ENCODE measurements at places on chromosomes 6 and 20.

DNA sequence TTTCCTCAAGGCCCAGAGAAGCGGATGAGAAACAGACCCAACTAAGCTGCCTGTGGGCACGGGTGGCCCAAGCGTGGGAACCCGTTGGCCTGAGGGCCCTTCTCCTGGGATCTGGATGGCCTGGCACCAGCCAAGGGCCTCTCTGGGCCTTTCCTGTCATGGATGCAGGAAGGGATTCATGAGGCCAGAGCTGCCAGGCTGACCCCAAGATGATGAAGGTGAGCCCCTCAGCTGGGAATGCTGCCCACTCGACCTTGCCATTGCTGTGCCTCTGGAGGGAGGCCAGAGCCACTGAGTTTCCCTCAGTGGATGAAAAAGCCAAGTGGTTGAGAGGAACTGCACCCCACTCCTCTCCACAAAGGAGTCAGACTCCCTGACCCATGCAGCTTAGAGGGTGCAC is 171.2 kb downstream of the VEGFA start:
- H3K4me1 ChIP-seq: no peaks in the 10 kb centered on the region
- no peak overlapping the region for H3K27ac ChIP-seq
- no peaks in the 10 kb centered on the region for H3K36me3 ChIP-seq
- H3K27me3 ChIP-seq: no peaks in the 10 kb centered on the region
- no peak overlapping the region for H3K4me3 ChIP-seq

DNA sequence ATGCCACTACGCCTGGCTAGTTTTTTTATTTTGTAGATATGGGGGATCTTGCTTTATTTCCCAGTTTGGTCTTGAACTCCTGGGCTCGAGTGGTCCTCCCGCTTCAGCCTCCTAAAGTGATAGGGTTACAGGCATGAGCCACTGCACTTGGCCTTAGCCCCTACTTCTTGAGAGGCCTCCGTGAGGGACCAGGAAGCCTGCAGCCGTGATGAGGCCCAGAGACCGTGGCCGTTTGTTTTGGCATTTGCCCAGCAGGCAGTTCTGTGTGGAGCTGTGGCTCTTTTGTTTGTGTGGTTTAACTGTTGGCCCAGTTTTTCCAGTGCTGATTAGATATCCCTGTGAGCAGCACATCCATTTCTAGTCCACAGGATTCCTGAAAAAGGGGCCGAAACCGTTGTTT is 39.8 kb downstream of the SRSF3 start:
- H3K27me3 ChIP-seq: no peaks in the 10 kb centered on the region
- H3K4me1 ChIP-seq: peaks cover 14% of the 10 kb centered on the region

DNA sequence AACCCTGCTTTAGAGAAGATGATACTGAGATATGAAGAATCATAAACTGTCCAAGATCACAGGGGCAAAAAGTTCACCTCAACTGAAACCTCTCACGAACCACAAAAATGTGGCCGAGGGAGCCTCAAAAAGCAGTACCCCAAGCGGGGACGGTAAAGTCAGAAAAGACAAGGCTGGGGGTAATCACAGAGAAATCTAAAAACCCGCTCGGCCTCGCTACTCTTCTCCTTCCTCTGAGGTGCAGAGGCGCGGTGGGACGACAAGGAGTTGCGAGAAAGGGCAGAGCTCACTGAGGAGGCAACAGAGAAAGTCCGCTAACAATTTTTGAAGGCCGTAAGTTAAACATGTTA is 356 bp upstream of the IRAK1BP1 start:
- DNase-seq: no peak
- H3K4me3 ChIP-seq: peak overlapping the region; percentile 84

DNA sequence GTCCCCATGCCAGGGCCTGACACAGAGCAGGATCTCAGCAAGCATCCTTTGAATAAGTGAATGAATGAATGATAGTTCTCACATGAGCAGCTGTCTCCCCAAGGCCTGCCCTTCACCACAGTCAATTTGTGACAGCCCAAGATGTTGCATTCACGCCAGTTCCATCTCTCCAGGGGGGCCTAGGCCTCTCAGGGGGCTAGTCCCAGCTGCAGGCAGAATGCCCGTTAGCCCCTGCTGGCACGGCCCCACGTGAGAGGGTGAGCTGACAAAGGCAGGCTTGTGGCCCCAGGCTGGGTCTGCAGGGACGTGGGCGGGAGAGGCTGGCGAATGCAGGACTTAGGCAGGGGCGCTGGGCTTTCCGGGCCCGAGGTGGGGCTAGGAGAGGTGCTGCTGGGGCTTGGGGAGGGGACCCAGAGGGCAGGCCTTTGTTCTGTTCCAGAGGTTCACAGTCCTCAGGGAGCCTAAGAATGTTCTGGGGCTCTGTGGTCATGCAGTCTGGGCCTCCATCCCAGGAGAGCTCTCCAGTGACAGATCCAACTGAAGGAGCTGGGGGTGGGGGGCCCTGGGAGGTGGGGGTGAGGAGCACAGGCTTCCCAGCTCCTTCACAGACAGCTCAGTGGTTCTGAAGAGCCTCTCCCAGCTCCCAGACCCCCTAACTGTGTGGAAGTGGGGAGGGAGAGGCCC is 30.5 kb upstream of the TLDC2 start:
- no peaks in the 10 kb centered on the region for H3K36me3 ChIP-seq
- H3K4me1 ChIP-seq: peaks cover 34% of the 10 kb centered on the region
- H3K27ac ChIP-seq: peak overlapping the region; percentile 85
- H3K27me3 ChIP-seq: no peaks in the 10 kb centered on the region
- no peak for DNase-seq

- H3K36me3 ChIP-seq: no peaks in the 10 kb centered on the region
- H3K27me3 ChIP-seq: no peaks in the 10 kb centered on the region
- no peak overlapping the region for H3K27ac ChIP-seq
- DNase-seq: no peak
These were observed 67.9 kb downstream of the GMPR start for GRCh38 chr6:16306334-16306733.

- H3K36me3 ChIP-seq: no peaks in the 10 kb centered on the region
- no peak within 1 kb of the TSS for H3K27ac ChIP-seq
- no peak for DNase-seq
- no peak within 1 kb of the TSS for H3K4me3 ChIP-seq
- H3K4me1 ChIP-seq: no peaks in the 10 kb centered on the region
These were observed at the start of gene CST8 for GRCh38 chr20:23490817-23491216. Gene CST8 (plus strand): TSS chr20:23491117. CDS start chr20:23491668, 551 bp downstream.

DNA sequence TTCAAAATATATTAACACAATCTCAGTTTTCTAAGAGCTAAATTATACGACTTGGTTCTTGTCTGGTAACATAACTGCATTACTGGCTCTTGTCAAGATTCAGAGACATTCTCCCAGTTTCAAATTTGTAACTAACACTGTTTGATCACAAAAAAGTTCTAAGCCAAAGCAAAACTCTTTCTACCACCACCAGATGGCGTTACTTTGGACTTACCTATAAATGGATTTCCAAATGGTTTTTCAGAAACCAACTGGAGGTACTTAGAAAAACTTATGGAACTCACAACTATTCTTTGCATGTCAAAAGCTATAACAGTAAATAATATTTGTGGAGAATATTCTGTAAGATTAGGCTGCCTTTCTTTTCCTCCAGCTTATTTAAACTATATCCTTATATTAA is 34.2 kb upstream of the GFRAL start:
- DNase-seq: no peak
- H3K4me1 ChIP-seq: no peaks in the 10 kb centered on the region
- H3K27me3 ChIP-seq: no peaks in the 10 kb centered on the region

DNA sequence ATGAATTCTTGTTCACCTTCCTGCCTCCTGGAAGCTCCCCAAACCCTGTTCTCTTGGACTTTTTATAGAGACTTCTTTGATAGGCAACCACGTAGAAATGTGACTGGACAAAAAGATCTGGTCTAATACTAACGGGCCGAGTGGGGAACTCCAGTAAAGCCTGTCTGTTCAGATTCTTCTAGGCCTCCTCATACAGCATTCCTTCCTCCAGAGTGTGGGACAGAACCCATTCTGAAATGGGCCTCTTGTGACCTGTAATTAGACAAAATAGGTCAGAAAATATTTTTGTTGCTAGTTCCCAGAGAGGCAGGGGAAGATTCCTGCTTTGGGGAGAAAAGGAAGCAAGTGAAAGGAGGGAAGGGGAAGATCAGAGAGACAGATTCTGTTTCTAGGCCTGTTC is 374.3 kb downstream of the CDH26 start:
- no peak for DNase-seq
- no peaks in the 10 kb centered on the region for H3K36me3 ChIP-seq
- H3K27ac ChIP-seq: no peak overlapping the region
- no peaks in the 10 kb centered on the region for H3K27me3 ChIP-seq
- H3K4me3 ChIP-seq: no peak overlapping the region

GRCh38 chr6:116467096-116467495 is 5.9 kb downstream of the CALHM6 start:
- no peaks in the 10 kb centered on the region for H3K4me1 ChIP-seq
- no peak overlapping the region for H3K27ac ChIP-seq
- DNase-seq: no peak
- no peaks in the 10 kb centered on the region for H3K27me3 ChIP-seq
- no peak overlapping the region for H3K4me3 ChIP-seq
- H3K36me3 ChIP-seq: no peaks in the 10 kb centered on the region

GRCh38 chr6:127178746-127179145 is 60.3 kb downstream of the RSPO3 start:
- no peak overlapping the region for H3K4me3 ChIP-seq
- no peak overlapping the region for H3K27ac ChIP-seq
- no peaks in the 10 kb centered on the region for H3K4me1 ChIP-seq
- no peak for DNase-seq

GRCh38 chr6:66838764-66839163 is 1131.7 kb upstream of the EYS start:
- no peaks in the 10 kb centered on the region for H3K27me3 ChIP-seq
- H3K4me3 ChIP-seq: no peak overlapping the region
- DNase-seq: no peak
- no peaks in the 10 kb centered on the region for H3K4me1 ChIP-seq
- H3K27ac ChIP-seq: no peak overlapping the region

GRCh38 chr6:126812010-126812409 is 306.5 kb upstream of the RSPO3 start:
- H3K27me3 ChIP-seq: no peaks in the 10 kb centered on the region
- no peak overlapping the region for H3K4me3 ChIP-seq
- DNase-seq: no peak
- H3K27ac ChIP-seq: no peak overlapping the region

- DNase-seq: no peak
- H3K4me3 ChIP-seq: peak overlapping the region; percentile 59
- H3K27ac ChIP-seq: peak overlapping the region; percentile 87
- peaks cover 5% of the 10 kb centered on the region for H3K4me1 ChIP-seq
These were observed 1.0 kb downstream of the FILIP1 start for GRCh38 chr6:75492386-75493153.

DNA sequence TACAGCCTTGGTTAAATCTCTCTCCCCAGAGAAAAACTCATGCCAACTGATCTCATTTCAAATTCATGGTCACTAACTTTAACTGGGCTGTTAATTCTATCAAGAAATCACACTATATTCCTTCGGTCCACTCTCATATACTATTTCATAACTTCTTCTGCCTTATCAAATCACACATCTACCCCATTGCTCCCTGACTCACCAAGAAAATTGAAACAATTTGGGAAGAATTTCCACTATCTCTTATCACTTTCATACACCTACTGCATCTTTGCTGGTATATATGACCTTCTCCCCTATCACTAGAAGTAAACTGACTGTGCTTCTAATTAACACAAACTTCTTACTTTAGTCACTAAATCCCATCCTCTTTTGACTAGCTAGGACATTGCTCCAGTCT is 102.3 kb downstream of the FILIP1 start:
- H3K27me3 ChIP-seq: no peaks in the 10 kb centered on the region
- H3K4me3 ChIP-seq: no peak overlapping the region
- H3K4me1 ChIP-seq: no peaks in the 10 kb centered on the region
- no peak overlapping the region for H3K27ac ChIP-seq
- DNase-seq: no peak
